ENCODE measurements at places on chromosomes 6 and 20. TPM values are rescaled to one million over a fixed set of nuclear protein-coding genes. Genes with fewer than 3 reads are reported as not detected.

Gene HLA-DQB1
- total RNA-seq: 0.51 TPM

Gene ACTL10
- total RNA-seq: 0.18 TPM

Gene ULBP1
- total RNA-seq: 1.6 TPM

Gene LMBRD1
- 12.0 TPM for total RNA-seq

Gene EPPIN
- total RNA-seq: not detected

Gene SLC22A3
- 1.8 TPM for total RNA-seq

Gene ADGRG6
- 15.3 TPM for total RNA-seq

Gene PCK1
- not detected for total RNA-seq

Gene TGM3
- total RNA-seq: not detected

Gene SNRPB2
- total RNA-seq: 69.8 TPM

Gene JPH2
- total RNA-seq: 2.1 TPM

Gene MAP7
- 0.95 TPM for total RNA-seq

Gene SLC22A16
- total RNA-seq: not detected

Gene ANGPT4
- 0.03 TPM for total RNA-seq

DNA sequence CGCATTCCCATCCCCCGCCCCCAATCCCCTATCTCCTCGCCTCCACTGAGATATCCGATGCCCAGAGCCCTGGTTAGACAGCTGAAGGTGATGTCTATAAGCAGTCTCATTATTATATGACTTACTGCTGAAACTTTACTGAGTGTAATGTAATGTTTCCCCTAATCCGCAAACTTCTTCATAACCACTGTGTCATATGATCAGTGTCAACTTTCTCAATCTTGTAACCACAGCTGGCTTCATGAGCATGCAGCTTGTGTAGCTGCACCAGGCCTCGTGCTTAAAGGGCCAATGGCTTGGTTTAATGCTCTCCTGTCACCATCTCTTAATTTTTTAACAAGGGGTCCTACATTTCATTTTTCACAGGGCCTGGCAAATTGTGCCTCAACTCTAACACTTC is 8.1 kb downstream of the ASIP start:
- DNase-seq: no peak

- no peak for DNase-seq
Measured at GRCh38 chr20:25193843-25194242, 1.7 kb upstream of the ENTPD6 start.

- no peak for DNase-seq
Measured at GRCh38 chr6:145631374-145631773, 103.9 kb downstream of the EPM2A start.

- no peak for DNase-seq
Measured at GRCh38 chr6:167410462-167410861, 85.6 kb downstream of the TTLL2 start.

DNA sequence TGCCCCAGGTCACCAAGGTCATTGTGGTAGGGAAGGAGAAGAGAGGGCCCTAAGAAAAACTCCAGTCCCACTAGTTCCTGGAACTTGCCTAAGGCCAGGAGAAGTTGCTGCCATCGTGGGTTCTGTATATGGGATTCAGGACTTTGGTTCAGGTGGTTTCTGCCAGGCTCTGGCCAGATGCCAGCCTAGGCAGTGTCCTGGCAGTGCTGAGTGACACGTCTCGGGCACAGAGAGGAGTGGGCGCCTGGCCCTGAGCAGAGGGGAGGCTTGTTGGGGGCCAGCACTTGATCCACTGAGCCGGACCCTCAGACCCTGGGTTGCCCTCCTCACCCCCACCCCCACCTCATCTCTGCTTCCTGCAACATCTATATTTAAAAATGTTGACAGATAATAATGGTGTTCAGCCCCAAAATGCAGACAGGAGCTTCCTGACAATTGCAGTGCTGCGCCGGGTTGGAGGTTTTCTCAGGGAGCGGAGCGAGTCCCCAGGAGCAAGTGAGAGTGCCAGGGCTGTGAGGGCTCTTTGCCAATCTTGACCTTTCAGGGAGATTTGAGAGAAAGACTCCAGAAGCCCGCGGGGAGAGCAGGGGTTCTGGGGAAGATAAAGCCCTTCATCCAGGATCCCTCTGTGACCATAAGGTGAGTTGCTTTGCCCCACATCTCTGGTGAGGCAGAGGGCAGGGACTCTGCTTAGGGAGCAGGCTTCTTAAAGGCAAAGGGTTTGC is 71.9 kb downstream of the PHACTR3 start:
- no peak for DNase-seq

GRCh38 chr6:112649853-112650252 is 302.7 kb downstream of the RFPL4B start:
- no peak for DNase-seq

- no peak for DNase-seq
Measured at GRCh38 chr6:147283460-147283859, 79.2 kb downstream of the STXBP5 start.

- no peak for DNase-seq
Measured at GRCh38 chr20:21141825-21142224, 15.9 kb downstream of the KIZ start.

DNA sequence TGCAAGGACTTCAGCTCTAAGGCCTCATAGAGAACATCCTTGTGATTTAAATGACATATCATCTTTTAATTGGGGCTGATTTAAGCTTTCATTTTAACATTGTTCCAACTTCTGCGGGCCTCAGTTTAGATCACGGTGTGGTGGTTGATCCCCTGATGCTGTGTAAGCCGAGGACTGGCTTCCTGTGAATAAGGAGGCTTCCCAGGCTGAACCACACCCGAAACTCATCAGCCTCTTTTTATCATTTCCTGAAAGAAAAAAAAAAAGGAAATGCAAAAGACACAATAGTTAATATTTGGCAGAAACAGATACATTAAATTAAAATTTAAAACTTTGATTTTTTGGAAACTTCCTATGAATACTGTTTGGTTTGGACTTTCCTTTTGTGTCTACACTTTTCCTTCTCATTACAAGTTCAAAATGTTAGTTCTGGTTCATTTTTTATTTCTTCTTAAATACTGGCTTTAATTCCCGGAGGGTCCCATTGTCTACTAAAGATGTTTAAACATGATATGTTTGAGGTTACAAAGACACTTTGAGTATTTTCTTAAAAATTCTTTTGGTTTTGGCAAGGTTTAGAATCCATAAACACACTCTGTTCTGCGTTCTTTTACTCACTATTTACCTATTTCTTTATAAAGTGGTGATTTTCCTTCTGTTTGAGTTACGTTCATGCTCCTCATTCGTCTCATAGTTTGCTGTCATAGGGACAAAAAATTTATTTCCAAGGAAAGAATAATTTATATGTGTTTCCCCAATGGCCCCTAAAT is 230.0 kb upstream of the SULF2 start:
- DNase-seq: peak; percentile 21

- DNase-seq: no peak
Measured at GRCh38 chr20:31747640-31748039, 8.6 kb downstream of the TPX2 start.

- no peak for DNase-seq
Measured at GRCh38 chr20:5729348-5729747, 20.9 kb upstream of the SHLD1 start.

DNA sequence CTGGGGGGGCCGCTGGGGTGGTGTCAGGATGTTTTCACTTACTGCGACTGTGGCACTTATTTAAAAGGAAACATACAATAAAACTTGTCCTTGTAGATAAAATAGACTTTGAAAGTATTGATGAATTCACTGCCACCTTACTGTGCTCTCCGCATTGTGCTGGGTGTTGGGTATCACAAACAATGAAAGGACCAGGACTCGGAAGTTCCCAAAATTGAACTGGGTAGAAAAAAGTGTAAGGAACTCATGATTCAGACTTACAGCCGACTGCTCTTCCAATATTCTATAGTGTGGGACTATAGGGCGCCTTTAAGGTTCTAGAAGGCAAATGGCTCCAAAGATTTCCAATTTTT is 32.1 kb upstream of the ID4 start:
- peak; percentile 52 for DNase-seq

DNA sequence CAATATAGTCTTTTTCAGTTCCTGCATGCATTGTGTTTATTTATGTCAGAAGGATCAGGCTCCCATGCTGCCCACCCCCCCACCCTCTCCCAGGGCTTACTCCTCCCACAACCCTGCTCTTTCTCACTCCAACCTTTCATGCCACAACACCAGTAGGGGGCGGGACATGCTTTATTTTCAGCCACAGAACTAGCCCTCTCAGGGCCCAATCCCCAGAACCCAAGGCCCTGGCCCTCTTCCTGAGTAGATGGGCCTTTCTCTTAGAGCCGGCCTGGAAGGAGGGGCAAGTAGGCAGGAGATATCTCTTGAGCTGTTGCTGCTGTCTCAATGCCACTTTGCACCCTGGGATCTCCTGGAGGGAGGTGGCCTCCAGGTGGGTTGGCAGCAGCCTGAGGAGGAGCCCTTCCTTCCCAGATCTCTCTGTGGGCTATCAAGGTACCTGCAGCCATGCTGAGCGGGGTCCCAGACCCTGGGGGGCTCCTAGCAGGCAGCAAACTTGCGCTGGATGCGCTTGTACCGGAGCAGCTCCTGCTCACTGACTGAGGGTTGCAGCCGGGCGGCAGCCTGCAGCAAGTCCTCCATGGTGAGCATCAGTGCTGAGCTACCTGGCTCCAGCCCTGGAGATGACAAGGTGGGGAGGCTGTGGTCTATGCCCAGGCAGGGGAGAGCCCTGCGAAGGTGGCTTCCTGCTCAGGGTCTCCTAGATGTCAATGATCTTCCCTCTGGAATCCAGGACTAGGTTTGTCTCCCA is 3.5 kb downstream of the GNMT start:
- DNase-seq: peak; percentile 64

DNA sequence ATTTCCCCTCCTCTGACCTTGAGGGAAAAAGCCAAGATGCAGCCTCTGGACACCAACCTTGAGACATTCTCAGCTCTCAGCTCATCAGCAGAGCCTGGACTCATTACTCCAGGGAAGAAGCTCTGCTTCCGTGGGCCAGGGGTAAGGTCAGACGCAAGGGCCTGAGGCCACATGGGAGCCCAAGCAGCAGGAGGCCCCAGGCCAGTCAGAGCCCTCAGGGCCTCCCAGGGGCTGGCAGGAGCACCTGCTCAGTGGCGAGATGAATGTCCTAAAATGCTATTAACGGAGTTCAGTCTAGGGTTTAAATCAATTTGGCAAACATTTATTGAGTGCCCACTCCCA is 208.6 kb downstream of the ERMARD start:
- no peak for DNase-seq

- no peak for DNase-seq
Measured at GRCh38 chr6:69370763-69371162, 426.0 kb downstream of the LMBRD1 start.

GRCh38 chr20:13158369-13158768 is 62.7 kb upstream of the ISM1 start:
- DNase-seq: no peak

DNA sequence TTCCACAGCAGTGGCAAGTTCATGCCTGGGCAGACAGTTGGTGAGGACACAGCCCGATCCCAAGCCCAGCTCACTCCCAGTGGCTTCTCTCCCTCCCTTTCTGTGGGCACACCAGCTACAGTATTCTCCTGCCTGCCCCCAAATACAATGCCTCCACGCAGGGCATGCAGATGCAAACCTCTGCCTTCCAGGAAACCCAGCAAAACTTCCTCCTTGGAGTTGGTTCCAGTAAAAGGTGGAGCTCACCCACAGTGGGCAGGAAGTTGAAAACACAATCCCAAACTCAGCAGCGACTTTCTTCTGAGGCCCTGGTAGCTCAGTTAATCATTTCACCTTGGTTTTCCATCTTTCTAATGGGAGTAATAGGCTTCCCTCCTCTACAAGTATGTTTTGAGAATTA is 93.7 kb downstream of the LY86 start:
- no peak for DNase-seq

GRCh38 chr6:143621876-143622605 is 55.7 kb upstream of the PHACTR2 start:
- DNase-seq: peak; percentile 41

- DNase-seq: peak; percentile 55
Measured at GRCh38 chr6:75296811-75297779, 12.5 kb upstream of the TMEM30A start.

- DNase-seq: no peak
Measured at GRCh38 chr6:119672725-119673124, 323.2 kb upstream of the MAN1A1 start.

- DNase-seq: no peak
Measured at GRCh38 chr6:156850353-156850752, 73.2 kb downstream of the ARID1B start.

DNA sequence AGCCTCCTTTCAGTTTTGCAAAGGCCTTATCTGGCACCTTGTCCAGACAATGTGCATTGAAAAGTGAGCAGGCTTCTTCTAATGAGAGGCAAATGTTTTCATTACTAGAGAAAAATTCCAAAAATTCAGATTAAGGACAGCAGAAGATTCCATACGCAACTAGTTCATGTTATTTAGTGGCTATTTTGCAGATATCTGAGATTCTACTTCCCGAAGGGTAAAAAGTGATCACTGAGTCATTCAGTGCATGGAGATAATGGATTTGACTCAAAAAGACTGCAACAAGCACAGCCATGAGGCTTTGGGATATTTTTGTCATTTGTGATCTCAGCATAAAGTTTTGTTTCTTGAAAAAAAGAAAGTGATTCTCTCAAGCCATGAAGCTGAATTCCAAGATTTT is 29.9 kb downstream of the METTL24 start:
- DNase-seq: no peak

DNA sequence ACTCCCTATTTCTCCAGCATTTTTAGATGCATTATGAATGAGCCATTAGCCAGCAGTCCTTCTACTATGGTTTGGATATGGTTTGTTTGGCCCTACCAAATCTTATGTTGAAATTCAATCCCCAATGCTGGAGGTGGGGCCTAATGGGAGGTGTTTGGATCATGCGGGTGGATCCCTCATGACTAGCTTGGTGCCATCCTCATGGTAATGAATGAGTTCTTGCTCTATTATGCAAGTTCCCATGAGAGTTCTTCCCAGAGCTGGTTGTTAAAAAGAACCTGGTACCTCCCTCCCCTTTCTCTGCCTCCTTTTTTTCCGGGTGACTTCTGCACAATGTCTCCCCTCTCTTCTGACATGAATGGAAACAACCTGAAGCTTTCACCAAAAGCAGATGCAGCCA is 6.2 kb upstream of the CGA start:
- no peak for DNase-seq

DNA sequence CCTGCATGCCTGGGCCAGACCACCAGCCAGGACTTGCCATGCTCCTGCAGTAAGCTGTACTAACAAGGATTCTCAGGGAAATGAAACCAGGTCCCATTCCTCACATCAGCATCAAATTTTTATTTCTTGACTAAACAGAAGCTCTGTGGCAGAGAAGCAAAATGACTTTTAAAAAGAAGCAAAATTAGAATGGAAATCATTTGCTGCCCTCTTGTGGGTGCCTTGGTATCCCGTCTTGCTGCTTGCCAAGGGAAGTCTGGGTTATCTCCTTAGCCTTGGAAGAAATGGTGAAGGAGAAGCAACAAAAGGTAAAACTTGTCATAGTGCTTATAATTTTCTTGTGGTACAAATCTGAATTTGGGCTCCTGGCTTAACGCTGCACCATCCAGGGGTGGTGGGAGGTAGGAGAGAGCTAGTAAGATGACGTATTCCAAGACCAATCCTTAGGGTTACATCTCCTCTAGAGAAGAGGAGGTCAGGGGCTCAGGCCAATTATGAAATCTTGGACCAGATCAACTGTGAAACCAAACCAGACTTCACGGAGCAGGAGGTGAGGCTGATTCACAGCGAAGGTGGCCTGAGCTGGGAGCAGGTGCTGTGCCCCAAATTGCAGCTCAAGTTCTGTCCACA is 107.5 kb downstream of the FAXC start:
- peak; percentile 13 for DNase-seq
